ENCODE measurements at places on chromosomes 3 and 15.

DNA sequence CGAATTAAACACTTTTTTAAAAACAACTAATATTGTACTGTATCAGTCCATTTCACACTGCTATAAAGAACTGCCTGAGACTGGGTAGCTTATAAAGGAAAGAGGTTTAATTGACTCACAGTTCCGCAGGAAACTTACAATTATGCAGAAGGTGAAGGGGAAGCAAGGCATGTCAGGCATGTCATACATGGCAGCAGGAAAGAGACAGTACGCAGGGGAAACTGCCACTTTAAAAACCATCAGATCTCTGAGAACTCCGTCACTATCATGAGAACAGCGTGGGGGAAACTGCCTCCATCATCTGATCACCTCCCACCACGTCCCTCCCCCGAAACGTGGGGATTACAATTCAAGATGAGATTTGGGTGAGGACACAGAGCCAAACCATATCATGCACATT lies 162.8 kb upstream of the TPM1 start:
- DNase-seq: no peak

- no peak for DNase-seq
These were observed 57.5 kb downstream of the KCNMB2 start for GRCh38 chr3:178593786-178594185.

- DNase-seq: no peak
These were observed 52.4 kb downstream of the GASK1A start for GRCh38 chr3:43031485-43031884.

GRCh38 chr15:41941644-41942415 lies 30.5 kb downstream of the EHD4 start:
- DNase-seq: no peak

GRCh38 chr15:32840507-32841245 lies 122.9 kb downstream of the GREM1 start:
- no peak for DNase-seq

DNA sequence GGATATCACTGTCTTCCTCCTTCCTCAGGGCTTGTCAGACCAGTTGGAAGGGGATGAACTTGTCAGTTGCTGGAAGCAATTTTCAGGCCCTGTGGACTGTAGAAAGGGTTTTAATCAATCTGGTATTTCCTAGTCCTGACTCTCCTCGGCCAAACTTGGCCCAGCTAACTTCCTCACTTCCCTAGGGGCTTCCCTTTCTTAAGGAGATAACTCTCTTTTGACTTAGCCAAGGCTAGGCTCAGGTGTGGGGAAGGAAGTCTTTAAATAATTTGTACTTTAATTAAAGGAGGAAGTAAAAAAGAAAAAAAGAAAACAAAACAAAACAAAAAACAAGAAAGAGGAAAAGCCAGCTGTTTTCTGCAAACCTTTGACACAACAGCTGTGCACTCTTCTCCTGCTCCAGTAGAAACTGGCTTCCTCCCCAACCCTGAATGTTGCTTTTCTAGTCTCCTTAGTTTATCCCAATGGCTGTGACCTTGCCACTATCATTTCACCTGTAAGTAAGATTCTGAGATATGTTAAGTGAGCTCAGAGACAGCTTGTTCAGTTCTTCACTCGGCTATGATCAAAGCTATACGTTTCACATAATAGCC lies 53.0 kb upstream of the ST3GAL6 start:
- DNase-seq: no peak

GRCh38 chr15:27648359-27648758 lies 450.8 kb downstream of the OCA2 start:
- DNase-seq: no peak

DNA sequence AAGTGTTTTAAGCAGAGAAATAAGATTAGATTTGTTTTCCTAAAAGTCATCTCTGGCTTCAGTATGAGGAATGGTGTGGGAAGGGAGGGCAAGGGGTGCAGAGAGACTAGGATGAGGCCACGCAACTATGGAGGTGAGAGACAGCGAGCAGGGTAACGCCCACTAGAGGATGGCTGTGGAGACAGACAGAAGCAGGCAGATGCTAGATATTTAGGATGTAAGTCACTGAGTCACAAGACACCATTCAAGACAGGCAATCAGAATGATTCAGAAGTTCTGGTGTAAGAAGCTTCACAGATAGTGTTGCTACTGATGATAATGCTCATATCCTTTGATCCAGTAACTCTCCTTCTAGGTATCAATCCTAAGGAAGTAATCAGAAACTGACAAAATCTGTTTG lies 19.1 kb downstream of the HSPBAP1 start:
- no peak for DNase-seq

- DNase-seq: no peak
These were observed 33.1 kb downstream of the MRAS start for GRCh38 chr3:138381413-138381901.

GRCh38 chr15:90913398-90913944 lies 10.4 kb downstream of the MAN2A2 start:
- DNase-seq: no peak

DNA sequence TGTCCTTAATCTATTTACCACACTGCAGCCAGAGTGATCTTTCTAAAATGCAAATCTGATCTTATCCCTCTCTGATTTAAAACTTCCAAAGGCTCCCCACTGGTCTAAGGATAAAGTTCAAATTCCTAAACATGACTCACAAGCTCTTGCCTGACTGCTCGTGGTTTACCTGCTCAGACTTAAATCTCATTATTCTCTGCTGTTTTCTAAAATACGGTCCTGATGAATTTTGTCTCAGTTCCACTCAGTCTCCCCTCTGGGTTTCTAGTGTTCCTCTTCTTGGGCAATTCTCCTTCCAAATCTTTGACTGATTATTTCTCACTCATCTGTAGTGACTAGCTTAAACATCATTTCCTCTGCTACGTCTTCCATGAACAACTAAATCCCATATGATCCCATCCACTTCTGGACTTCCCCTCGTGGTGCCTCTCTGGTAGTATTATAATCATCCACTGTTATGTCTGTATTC lies 108.3 kb downstream of the P3H2 start:
- no peak for DNase-seq

GRCh38 chr15:73265536-73266153 lies 103.1 kb downstream of the HCN4 start:
- DNase-seq: no peak

DNA sequence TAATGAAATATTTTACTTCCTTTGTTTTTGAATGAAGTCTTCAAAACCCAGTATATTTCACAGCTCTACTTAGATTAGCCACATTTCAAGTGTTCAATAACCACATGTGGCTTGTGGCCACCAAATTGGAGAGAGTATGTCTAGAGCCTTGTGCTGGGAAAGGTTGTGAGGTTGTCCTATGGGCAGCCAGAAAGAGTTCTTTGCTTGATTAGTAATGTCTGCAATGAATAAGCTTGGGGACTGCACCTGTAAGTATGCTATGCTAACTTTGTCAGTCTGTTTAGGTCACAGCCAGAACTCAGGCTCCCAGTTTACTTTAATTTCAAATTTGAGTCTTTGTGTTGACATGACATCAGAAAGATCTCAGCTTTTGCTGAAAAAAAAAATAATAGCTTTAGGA lies 294.9 kb upstream of the SOX14 start:
- DNase-seq: no peak

- peak; percentile 75 for DNase-seq
These were observed 6.6 kb downstream of the GPX1 start for GRCh38 chr3:49351521-49352011.

DNA sequence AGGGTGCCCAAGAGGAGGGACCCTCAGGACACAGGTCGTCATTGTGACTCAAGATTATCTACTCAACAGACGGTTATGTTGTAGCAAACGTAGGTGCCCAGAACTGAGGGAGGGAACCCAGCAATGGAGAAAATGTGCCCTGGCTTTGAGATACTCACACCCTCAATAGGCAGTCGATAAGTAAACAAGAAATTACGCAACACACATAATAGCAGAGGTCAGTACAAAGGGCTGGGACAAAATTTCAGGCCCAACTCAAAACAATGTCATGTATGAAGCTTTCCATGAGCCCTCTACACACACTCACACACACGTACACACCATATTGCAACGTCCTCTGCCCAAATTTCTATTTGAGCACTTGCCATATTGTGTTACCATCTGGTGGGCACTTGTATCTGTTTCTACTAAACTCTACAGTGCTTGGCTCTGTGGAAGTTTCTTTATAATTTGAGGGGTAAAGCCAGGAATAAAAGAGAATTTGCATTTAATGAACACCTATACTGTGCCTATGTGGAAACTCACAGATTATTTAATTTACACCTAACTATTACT lies 114.6 kb upstream of the TRIM42 start:
- DNase-seq: no peak

GRCh38 chr15:74445816-74446763 lies 12.3 kb upstream of the SEMA7A start:
- DNase-seq: no peak

DNA sequence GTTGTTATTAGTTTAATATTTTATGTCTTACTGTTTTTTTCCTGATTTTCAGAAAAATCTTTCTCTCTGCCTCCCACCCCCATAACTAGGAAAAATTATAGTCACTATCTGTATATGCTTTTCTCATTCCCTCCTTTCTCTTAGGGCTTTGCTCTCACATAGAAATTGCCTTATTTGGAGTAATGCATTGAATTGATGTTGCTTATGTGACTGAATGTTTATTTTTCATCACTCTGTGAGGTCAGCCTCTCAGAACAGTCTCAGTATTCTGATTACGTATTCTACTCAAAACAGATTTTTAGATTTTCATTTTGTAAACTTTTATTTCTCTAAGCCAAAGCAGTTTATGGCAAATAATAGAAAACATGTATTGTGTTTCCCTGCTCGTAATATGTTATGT lies 121.0 kb downstream of the SLMAP start:
- DNase-seq: no peak

- DNase-seq: no peak
These were observed 244.4 kb downstream of the SOX2 start for GRCh38 chr3:181956122-181956521.

GRCh38 chr3:153840487-153840886 lies 280.7 kb upstream of the ARHGEF26 start:
- DNase-seq: no peak

- no peak for DNase-seq
These were observed 66.0 kb downstream of the SCAPER start for GRCh38 chr15:76839173-76839572.

DNA sequence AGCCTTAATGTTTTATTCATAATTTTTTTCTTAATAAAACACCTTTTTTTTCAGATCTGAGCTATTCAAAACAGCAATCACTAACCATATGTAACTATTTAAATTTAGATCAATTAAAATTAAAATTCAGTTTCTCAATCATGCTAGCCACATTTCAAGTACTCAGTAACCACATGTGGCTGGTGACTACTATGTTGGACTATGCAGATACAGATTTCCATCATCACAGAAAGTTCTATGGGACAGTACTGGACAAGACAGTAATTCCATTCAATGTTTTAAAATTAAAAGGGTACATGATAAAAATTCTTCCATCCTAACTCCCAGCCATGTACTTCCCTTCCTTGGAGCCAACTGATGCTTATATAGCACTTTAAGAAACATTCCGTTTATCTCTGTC lies 119.3 kb downstream of the GLDN start:
- DNase-seq: no peak

DNA sequence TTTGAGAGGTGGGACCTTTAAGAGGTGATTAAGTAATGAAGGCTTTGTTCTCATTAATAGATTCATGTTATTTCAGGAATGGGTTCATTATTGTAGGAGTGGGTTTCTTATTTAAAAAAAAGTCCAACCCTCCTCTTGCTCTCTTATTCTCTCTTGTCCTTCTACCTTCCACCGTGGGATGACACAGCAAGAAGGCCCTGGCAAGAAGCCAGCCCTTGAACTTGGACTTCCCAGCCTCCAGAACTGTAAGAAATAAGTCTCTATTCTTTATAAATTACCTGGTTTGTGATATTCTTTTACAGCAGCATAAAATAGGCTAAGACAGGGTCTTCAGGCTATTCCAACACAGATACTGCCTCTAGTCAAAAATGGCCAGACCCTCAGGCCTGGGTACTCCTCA lies 62.2 kb downstream of the MYLK start:
- DNase-seq: no peak

GRCh38 chr3:55974421-55975165 lies 487.5 kb upstream of the WNT5A start:
- no peak for DNase-seq

DNA sequence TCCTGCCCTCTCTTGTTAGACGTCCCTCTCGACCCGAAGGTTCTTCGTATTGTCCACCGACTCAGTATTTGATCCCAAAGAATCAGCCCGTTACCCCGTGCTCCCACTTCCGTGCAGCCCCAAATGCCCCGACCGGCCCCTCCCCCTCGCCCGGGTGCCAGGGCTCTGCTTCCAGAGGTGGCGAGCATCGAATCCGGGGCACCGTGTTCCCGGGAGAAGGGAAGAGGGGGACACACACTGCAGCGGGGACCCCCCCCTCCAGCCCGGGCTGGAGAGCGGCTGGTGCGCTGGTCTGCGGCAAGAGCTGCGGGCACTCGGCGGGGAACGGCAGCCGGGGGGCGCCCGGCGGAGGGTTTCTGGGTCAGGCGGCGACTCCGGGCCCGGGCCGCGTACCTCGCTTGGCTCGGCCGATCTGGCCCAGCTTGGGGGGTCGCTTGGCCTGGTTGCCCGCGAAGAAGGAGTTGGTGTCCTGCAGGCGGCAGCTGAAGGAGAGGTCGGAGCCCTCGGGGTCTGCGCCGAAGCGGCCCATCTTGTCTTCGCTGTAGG lies 556 bp downstream of the CAMK2N2 start:
- DNase-seq: no peak

DNA sequence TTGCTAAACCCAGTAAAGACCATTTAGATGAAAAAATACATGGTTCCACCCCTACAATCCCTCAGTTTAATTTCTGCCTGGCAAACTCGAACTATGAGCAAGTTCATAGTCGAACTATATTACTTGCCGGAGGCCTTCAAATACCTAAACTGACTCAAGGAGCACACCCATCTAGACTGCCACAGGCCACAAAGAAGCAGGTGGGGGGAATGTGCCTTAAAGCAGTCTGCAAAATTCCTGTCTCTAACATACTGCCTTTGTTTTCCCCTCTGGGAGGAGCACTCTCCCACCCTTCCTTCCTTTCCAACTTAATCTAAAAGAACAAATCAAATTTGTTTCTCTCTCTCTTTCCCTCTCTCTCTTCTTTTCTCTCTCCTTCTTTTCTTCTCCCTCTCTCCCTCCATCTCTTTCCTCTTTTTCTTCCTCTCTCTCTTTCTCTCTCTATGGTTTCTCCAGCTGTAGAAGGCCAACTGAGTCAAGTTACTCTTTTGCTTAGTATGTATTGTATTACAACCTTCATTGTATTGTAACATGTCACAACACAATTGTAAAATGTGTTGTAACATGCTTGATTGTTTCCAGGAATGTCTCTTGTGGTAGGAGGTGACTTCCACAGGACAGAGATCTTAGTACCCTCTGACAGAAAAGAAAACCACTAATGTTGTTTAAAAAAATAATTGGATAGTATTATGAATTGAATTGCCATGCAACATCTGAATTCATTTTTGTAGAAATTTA lies 496.3 kb downstream of the ROBO2 start:
- DNase-seq: no peak

- no peak for DNase-seq
These were observed 35.6 kb upstream of the FAM107A start for GRCh38 chr3:58612830-58613229.

- DNase-seq: no peak
These were observed 20.9 kb downstream of the OCA2 start for GRCh38 chr15:28078191-28078719.

Measured in BJ (cell line).